Muscle of back (tissue), 13 donors: ENCODE measurements at places on chromosomes 7 and 10. TPM values are rescaled to one million over a fixed set of nuclear protein-coding genes. Genes with fewer than 3 reads are reported as not detected.

- DNase-seq = no peak
These were observed 44.6 kb downstream of the VIM start for GRCh38 chr10:17272648-17273047.

- no peak for DNase-seq
These were observed 106.0 kb downstream of the ABLIM1 start for GRCh38 chr10:114552050-114552449.

GRCh38 chr10:11793762-11794479, 29.2 kb upstream of the PROSER2 start:
- no peak for DNase-seq

GRCh38 chr7:81882086-81882485, 112.2 kb upstream of the HGF start:
- no peak for DNase-seq

Gene FEZF1
- polyA plus RNA-seq = not detected

Gene CHN2
- polyA plus RNA-seq = 10.6 TPM

Gene ZNF655
- 45.6 TPM for polyA plus RNA-seq

Gene TMEM273
- 8.8 TPM for polyA plus RNA-seq
